ENCODE measurements at places on chromosomes 16 and 17.

GRCh38 chr17:8672326-8672725, 41.8 kb upstream of the MYH10 start:
- DNase-seq: no peak

- DNase-seq: no peak
These were observed 448.5 kb downstream of the SOX9 start for GRCh38 chr17:72569148-72569946.

- DNase-seq: no peak
These were observed 139.3 kb downstream of the GAS7 start for GRCh38 chr17:10058921-10059683.

DNA sequence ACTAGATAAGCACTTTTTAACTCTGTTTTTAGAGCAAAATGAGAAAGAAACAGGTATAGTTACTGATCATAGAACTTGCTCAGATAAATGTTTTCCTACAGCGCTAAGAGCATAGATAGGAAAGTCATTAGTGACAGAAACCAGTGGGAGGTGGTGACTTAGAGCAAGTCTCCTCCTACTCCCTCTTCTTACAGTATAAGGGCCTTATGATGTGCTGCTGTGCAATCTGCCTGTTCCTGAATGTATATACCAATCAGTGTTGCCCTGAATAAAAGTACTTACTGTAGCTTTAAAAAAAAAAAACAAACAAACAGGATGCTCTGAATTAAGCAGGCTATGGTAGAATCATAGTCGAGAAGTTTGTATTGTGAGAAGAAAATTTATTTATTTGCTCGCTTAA, 23.3 kb upstream of the RASL10B start:
- no peak for DNase-seq

DNA sequence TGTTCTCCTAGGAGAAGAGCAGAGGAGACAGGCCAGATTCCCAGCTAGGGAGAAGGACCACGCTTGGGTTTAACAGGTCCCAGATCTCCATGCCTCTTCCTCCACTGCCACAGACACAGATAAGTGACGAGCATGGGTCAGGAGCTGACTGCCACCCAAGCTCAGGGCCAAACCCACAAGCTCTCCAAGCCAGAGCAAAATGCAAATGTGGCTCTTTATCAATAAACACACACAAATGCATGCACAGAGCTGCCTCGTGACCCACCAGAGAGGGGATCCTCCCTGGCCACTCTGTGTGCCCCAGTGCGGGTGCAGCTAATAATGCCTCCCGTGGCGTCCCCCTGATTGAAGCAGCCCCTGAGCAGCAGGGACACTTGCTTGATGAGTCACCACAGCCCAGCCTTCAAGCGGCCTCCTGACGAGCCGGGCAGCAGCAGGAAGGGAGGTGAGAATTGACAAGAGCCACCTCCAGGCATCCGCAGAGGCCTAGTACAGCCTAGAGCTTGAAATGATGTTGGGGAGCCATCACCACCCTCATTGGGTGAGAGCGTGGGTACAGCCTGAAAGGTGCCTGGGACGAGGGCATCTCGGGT, 143.9 kb downstream of the CCDC182 start:
- DNase-seq: no peak

- DNase-seq: no peak
These were observed 25.4 kb downstream of the CRHR1 start for GRCh38 chr17:45809499-45809898.

DNA sequence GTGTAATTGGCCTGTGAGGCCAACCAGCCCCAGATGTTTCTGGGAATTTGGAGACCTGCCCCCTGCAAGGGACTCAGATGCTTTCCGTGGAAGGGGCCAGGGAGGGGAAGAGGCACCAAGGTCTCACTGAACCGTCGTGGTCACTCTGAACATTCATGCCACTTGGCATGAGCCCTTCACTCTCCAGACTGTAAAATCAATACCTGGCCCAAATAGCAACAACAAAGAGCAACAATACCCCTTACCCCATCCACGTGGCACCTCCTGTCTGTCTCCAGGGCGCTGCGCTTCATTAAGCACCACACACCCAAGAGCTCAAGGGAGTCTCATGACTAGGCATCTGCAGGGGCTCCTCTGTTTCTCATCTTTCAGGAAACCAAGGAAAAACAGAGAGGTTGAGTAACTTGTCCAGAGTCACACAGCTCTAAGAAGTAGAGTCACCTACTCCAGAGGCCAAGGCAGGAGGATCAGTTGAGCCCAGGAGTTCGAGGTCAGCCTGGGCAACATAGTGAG, 52.8 kb downstream of the SOCS1 start:
- DNase-seq: no peak

Measured in memory B cell (primary cell).